ENCODE measurements at places on chromosomes 7 and 10. TPM values are rescaled to one million over a fixed set of nuclear protein-coding genes. Genes with fewer than 3 reads are reported as not detected.

Gene LLCFC1
- total RNA-seq, result not detected

Gene TMEM196
- total RNA-seq, result not detected

Gene FAM24B
- 7.1 TPM for total RNA-seq

DNA sequence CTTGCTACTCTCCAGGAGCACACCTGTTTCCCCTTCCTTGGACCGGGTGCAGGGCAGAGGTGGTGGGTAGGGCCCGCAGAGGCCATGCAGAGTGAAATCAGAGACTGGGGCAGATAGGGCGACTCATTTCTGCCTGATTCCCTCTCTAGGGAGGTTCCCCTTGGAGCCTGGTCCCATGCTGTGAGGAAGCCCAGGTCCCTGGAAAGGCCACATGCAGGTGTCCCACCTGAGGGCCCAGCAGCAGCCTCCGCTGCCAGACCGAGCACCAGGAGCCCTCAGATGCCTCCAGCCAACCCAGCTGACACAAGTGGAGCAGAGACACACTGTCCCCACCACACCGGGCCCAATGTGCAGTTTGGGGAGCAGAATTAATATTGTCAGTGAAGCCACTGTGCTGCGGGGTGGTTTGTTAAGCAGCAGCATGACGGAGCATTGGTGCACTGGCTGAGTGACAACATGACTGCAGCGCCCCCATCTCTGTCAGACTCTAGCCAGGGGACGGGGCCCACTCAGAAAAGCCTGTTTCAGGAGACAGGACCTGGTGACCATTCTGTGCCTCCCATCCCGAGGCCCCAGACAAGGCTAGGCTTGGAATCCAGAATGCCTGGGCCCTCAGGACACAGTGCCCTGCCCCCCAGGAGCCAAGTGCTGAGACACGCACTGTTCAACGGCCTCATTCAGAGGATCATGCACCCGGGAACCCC is 30.4 kb upstream of the RET start:
- no peak for DNase-seq

GRCh38 chr7:85829817-85830432 is 643.1 kb upstream of the SEMA3D start:
- DNase-seq, result no peak

DNA sequence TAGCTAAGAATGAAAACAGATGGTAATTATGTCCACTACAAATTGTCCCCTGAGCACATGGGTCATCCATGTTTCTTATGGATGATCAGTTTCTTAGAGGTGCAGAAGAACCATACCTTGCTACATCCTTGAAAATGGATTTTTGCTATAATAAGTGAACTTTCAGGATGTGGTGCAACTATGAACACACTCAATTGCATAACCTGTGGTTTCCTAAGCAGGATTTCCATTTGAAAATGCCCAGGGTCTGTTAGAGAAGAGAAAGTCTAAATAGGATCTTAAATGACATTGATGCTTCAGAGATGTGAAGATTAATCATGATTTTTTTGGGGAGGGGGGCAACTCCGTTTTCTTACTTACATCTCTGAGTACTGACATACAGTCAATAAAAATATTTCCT is 39.6 kb upstream of the CACNB2 start:
- DNase-seq, result no peak

- DNase-seq, result no peak
These were observed 51.1 kb upstream of the UBE3C start for GRCh38 chr7:157087646-157088045.

DNA sequence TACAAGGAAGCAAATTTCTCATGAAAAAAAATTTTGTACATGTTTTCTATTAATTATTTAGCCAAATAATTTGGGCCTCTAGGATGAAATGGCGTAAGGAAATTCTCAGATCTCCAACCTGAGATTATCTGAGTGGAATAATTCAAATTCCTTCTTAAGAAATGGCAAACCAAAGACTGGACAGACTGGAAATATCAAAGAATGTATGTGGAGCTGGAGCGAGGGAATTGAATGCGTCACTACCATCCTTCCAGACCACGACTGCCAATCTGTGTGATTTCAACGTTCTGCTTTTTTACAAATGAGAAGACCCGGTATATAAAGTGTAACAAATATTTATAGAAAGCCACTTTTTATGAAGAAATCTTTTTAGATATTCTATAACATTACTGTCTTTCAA is 12.4 kb upstream of the BLNK start:
- no peak for DNase-seq

DNA sequence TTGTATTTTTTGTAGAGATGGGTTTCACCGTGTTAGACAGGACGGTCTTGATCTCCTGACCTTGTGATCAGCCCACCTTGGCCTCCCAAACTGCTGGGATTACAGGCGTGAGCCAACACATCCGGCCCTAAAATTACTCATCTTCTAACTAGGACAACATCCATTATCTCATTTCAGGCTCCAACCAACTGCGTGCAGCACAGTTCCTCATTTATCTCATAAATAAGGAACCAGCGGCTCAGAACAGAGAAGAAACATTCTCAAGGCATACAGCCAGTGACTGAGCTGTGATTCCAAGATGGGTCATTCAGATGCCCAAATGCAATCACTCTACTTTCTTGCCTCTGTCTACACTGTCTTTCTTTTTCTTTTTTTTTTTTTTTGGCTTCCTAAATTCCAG is 356.1 kb downstream of the ELMO1 start:
- peak; percentile 50 for DNase-seq

Gene PLXNA4
- 0.75 TPM for total RNA-seq

Gene GPER1
- total RNA-seq, result not detected

Gene SPDYE2B
- not detected for total RNA-seq

Gene LAMB1
- total RNA-seq, result not detected

Gene NOS3
- total RNA-seq, result 3.9 TPM

DNA sequence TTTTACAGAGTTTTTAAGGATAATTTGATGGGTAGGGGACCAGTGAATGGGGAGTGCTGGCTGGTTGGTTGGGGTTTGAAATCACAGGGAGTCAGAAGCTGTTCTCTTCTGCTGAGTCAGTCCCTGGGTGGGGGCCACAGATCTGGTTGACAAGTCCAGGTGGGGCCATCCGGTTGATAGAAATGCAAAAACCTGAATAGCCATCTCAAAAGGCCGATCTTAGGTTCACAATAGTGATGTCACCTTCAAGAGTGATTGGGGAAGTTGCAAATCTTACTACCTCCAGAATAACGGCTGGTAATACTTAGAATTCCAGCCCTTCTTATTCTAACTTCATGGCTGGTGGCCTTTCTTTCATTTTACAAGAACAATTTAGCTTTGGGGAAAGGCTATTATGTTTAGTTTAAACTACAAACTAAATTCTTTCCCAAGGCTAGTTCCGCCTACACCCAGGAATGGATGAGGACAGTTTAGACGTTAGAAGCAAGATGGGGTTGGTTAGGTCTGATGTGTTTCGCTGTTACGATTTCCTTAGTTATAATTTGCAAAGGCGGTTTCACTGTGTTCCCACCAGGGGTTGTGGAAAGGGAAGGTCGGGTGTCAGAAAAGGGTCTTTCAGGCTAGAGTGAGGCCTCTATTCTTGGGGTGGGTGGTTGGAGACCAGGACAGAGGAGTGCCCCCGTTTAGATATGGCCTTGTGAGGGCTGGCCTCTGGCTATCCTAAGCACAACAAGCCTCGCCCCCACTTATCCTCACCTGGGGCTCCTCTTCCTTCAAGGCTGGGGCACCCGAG is 27.4 kb downstream of the IFT22 start:
- DNase-seq, result no peak

DNA sequence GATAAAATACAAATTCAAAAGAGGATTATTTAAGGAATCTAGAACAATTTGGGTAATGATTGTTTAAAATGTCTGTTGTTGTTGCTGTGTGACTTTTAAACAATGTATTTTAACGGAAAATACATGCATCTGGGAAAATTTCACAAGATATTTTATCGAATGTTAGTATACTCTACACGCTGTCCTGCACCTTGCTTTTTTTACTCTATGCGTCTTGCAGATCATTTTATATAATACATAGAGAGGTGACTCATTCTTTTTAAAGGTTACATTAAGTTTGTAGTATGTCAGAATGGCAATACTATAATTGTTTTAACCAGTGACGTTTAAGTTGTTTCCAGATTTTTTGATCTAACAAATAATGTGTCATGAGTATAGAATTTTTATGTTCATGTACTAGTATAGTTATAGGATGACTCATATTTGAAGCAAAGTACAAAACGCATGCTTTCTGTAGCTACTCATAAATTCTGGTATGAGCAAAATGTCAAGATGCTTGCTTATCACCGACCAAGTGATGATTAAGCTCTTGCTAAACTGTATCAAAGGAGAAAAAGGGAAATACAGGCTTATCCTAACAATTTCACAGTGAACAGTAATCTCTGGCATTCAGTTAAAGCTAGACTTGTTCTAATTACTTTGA is 4.9 kb downstream of the DKK1 start:
- DNase-seq, result no peak

Gene ATP6V0A4
- not detected for total RNA-seq

Gene ITGB8
- not detected for total RNA-seq

Gene CFAP70
- 2.6 TPM for total RNA-seq

DNA sequence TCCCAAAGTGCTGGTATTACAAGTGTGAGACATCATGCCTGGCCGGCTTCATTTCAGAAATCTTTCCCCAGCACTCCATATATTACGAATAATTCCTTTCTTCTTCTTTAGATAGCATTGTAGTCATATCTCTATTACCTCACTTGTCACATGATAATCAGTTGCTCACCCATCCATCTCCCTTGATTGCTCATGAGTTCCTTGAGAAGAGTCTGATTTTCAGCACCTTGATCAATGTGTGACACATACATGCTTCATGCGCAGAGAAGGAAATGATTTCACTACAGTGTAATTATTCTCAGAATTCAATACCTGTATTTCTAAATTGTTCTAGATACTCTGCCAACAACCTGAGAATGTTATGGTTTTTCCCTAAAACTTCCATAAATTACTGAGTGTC is 26.7 kb upstream of the GGCT start:
- no peak for DNase-seq

Gene GRID1
- total RNA-seq, result not detected

DNA sequence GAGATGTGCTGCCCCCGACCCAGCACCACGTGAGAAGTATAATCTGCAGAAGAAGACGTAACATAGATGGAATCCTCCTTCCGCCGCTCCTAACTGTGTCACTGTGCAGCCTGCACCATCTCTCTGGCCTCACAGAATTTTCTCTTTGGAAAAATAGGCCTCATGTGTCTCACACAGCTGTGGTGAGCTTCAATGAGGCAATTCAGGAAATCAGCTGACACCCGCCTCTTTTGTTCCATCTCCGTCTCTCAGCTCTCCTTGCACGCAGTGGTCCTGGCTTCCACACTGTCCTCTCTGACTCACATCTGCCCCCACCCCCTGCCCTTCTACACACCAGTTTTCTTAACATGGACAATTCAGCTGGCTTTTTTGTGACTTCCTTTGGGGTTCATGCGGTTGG is 7.2 kb downstream of the C10orf90 start:
- DNase-seq, result no peak

Gene MSMB
- total RNA-seq, result not detected

- no peak for DNase-seq
These were observed 348.2 kb upstream of the C7orf33 start for GRCh38 chr7:148242294-148242821.

Gene GJD4
- total RNA-seq, result not detected

- DNase-seq, result no peak
These were observed 44.8 kb upstream of the KMT2E start for GRCh38 chr7:104969183-104969582.

GRCh38 chr7:46003896-46004875 is 83.1 kb upstream of the IGFBP3 start:
- DNase-seq, result no peak
